Activated CD4-positive, alpha-beta memory T cell treated with anti-CD3 and anti-CD28 coated beads, Interleukin-2, amount 10 ng/mL, durations not matched to agents 7 days and 5 days (primary cell): ENCODE measurements at places on chromosomes 6 and 20. TPM values are rescaled to one million over a fixed set of nuclear protein-coding genes. Genes with fewer than 3 reads are reported as not detected.
A peak's percentile ranks its signal among the peaks of the same experiment; 100 is the strongest.

ZNF391 gene
- total RNA-seq: 1.3 TPM

TRDN gene
- total RNA-seq: not detected

GFRAL gene
- not detected for total RNA-seq

LIN28B gene
- not detected for total RNA-seq

SLC17A2 gene
- not detected for total RNA-seq

DNA sequence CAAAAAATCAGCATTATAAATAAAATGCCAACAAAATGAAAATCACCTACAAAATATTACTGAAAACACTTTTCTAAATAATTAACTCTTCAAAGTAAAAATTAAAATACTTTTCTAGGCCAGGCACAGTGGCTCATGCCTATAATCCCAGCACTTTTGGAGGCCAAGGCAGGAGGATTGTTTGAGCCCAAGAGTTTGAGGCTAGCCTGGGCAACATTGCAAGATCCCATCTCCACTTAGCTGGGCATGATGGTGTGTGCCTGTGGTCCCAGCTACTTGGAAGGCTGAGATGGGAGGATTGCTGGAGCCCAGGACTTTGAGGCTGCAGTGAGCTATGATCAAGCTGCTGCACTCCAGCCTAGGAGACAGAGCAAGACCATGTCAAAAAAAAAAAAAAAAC, 6.4 kb downstream of the SERPINB9 start:
- no peak for DNase-seq

GRCh38 chr6:18122128-18123093, at the start of gene NHLRC1:
Gene NHLRC1 (minus strand): TSS chr6:18122677. CDS start chr6:18122606, 71 bp downstream.
- DNase-seq: peak; percentile 77

GRCh38 chr6:33740204-33740608, 6.5 kb downstream of the IP6K3 start:
- no peak for DNase-seq

GRCh38 chr20:32125506-32125905, 16.0 kb downstream of the TM9SF4 start:
- no peak for DNase-seq

- no peak for DNase-seq
Measured at GRCh38 chr20:4838526-4838925, 116.8 kb downstream of the PRND start.

GRCh38 chr6:169326067-169326799, 72.6 kb upstream of the THBS2 start:
- DNase-seq: no peak

DNA sequence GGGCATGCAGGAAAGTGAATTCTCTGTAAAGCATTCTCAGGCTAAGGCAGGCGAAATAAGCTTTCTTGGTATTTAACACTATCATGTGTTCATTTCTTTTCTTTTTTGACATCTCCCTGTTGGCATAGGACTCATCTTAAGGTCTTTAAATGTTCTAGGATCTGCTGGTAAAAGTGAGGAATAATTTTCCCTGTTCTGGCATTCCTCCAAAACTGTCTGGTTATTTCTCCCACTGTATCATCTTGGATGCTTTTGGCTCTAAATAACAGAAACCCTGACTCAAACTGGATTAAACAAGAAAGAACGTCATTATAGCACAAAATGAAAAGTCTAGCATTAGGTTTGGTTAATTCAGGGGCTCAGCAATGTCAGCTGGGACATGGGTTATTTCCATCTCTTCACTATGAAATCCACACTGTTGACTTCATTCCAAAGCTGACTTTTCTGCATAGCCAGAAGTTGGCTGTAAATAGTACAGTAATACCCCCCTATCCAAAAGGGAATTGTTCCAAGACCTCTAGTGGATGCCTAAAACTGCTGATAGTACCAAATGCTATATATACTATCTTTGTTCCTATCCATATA, 37.9 kb upstream of the SNAP25 start:
- DNase-seq: no peak

DNA sequence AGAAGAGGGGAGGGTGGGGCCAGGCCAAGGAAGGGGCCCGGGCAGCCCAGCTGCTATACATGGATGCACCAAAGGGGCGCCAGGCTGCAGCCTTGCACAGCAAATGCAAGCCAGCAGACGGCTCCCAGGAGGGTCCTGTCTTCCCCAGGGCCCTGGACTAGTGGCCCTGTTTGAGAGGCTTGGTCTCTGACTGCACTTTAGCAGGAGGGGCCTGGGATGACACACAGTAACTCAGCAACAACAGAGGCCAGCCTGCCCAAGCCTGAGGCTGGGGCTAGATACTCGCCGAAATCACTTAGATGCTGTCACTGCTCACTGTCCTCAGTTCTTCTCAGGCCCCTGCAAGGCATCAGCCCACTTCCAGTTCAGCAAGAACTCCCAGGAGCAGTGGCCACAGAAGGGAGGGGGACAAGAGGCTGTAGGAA, 73.5 kb downstream of the TRAM2 start:
- no peak for DNase-seq

- peak; percentile 47 for DNase-seq
Measured at GRCh38 chr20:431012-431904, 23.2 kb downstream of the RBCK1 start.

- no peak for DNase-seq
Measured at GRCh38 chr6:75118925-75119515, 86.8 kb downstream of the COL12A1 start.

- no peak for DNase-seq
Measured at GRCh38 chr20:39253051-39253755, 291.1 kb downstream of the DHX35 start.

- DNase-seq: peak; percentile 90
Measured at GRCh38 chr20:5078399-5078958, 41.3 kb downstream of the PCNA start.

DNA sequence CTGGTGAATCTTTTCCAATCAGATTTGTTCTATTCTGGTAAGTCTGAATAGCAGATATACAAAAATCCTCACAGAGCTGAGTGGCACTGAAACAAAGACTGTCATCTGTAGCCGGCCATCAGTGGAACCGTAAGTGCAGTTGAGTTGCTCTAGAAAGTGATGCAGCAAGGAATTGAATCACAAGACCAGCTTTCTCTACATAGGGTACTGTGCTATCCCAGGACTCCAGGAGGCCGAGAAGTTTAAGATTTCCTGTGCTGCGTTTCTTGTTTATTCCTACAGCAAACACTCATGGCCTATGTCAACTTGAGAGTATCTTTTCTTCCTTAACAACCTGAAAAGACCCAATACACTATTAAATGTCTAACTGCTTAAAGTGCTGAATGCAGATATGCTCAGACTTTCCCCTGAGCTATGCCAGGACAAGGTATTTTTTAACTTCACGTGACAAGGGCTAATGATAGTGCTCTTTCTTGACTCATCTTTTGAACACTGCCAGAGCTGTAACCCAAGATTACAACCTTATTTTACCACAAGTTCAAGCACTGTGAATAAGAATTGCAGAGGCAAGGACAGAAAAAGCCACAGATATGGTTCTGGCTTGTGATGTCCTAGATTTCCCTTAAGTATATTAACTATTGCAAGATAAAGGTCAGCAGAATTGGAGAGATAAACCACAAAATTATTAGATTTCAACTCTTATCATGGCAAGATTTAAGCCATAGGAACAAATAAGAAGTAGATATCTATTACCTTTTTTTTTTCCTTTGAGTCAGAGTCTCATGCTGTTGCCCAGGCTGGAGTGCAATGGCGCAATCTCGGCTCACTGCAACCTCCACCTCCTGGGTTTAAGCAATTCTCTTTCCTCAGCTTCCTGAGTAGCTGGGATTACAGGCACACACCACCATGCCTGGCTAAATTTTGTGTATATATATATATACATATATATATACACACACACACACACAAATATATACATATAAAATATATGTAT, 71.6 kb downstream of the GJA1 start:
- DNase-seq: no peak

- DNase-seq: no peak
Measured at GRCh38 chr20:63617092-63617875, 9.6 kb downstream of the GMEB2 start.

- DNase-seq: no peak
Measured at GRCh38 chr6:38345586-38345985, 294.1 kb downstream of the BTBD9 start.

DNA sequence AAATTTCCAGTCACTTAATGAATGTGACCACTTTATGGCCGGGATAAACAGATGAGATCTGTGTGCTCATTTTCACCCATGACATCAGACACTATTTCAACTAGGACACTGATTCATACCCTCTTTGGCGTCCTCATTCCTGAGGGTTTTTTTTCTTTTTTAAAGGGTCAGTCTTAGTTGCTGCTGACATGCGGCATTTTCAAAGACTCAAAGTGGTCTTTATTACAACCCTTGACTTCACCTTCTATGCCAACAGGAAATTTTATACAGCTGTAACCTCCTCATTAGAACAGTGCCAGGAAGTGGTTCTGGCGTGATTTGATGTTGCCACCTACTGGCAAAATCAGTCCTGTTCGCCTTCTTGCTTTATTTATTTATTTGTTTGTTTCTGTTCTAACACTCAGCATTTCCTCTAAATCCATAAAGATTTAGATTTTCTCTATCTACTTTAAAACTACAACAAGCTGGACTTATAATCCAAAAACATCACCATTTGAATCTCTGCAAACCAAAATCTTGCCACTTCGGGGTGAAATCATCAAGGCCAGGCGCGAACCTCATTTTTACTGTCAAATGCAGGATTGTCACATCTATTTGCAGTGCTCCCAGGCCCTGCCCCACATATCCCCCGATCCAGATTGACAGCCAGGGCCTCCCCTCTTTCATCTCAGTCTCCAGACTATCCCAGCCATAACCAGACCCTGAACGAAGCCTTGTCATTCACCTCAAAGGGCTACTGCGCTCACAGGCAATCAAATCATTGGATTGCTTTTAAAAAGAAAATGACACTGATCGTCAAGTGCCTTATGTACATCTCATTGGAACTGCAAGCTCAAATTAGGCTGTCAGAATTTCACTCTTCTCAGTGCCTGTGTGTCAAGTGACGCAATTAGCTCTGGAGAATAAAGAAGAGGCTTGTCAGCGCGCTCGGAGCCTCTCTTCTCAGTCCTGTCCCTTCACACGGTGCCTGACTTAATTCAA, 77.5 kb downstream of the C6orf118 start:
- no peak for DNase-seq

- no peak for DNase-seq
Measured at GRCh38 chr20:57386762-57387161, 4.4 kb upstream of the RBM38 start.

DNA sequence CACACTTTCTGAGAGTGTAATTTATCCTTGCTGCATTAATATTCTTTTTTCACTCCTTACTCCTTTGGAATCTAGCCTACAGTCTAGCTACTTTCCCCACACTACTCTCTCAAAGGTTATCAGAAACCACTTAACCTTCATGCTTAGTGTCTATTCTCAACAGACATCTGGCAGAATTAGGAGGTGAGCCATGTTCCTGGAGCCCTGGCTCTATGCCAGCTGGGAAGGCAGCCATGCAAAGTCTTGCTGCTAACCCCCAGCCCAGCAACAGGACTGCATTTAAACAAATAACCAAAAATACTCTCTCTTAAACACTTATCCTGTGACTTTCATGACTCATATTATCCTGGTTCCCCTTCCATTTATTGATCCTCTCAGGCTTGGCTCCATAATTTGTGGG, 260.2 kb downstream of the BCKDHB start:
- DNase-seq: no peak

DNA sequence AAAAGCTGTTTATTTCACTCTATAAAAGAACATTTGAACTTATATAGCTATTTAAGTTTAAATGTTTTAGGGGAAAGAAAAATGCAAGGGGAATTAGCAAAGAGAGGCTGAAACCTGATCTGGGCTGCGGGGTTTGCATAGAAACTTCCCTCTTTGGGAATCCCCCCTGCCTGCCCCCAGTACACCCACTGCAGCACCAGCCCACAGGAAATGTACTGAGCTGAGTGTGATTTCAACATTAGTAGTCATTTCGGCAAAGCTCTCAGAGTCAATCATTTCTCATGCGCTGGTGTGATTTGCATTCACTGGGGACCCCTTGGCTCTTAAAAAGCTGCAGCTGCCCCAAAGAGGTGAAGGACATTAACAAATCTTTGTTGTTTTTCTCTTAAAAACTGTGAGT, 859.4 kb downstream of the MAFB start:
- DNase-seq: no peak

DNA sequence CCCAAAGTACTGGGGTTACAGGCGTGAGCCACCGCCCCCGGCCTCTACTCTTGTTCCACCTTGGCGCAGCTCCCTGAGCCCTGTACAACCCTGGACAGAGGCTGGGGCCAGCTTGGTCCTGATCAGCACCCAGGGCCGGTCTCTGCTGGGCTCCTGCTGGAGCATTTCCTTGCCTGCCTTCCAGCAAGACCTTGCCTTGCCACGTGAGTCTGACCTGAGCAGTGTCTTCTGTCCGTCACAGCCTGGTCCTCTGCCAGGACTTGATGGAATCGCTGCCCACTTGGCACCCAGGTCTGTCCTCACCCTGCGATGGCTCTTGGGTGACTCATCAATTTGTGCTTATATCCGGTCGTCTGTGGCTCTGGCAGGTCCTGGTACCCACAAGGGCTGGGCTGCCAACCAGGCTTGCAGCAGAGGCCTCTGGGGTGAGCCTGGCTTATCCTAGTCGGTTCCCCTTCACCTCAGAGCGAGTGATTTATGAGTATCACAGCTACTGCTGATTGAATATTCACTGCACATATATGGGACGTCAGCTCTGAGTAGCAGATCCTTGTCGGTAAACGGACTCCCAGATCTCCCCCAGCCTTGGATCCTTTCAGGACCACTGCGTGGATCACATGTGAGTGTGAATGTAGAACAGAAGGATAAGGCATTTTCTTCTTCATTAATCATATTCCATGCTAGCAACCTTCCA, 10.1 kb upstream of the SULF2 start:
- no peak for DNase-seq

DNA sequence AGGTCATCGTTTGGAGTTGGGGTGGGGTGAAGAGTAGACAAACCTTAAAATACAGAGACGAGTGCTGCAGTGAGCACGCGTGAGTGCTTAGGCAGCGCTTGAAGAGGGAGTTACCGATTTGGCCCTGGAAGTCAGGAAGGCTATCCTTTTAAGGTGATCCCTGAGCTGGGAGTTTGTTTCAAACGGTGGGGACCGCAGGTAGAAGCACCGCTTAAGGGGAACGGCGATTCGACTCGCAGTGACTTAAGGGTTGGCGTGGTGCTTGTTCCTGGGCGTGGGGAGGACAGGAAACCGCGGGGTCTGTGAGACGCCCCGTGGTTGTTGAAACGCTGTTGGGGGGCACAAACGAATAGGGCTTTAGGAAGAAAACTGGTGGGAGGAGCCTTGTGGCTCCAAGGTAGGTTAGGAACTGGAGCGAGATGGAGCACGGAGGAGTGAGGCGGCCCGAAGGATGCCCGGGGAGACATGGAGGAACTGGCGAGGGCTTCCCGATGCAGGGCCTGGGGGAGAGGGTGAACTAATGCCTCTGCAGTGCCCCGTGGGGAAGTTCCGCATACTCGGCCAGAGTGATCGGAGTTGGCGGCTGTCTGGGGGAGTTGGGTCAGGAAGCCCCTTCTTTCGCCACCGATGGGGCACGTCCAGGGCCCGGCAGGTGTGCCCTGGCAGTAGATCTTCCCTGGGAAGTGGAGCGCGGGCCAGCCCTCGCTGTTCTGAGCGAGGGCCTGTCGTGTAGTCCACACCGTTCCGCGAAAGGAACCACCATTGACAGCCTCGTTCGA, 1.3 kb upstream of the CDYL start:
- DNase-seq: peak; percentile 31
